LoVo (cell line): ENCODE measurements at places on chromosomes 6 and 20.

- no peak for DNase-seq
These were observed 184.9 kb downstream of the COL12A1 start for GRCh38 chr6:75020971-75021370.

- no peak for DNase-seq
These were observed 3.2 kb upstream of the NCR2 start for GRCh38 chr6:41332241-41332640.

- DNase-seq = no peak
These were observed 8.9 kb upstream of the HLA-B start for GRCh38 chr6:31365864-31366263.

DNA sequence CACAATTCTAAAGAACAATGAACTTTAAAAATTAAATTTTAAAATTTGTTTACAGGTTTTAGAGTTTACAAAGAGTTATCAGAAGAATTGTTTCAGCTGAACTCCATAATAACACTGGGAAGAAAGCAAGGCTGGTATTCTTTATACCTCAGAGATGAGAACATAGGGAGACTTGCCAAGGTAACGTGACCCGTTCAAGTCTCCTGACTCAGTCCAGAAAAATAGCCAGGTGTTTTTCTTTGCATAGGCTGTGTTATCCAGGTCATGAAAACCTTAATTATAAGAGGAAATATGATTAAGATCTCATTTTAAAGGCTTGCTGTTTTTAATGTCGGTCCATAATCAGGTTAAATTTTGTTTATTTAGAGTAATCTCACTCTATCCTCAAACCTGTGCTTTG is 8.5 kb upstream of the C6orf141 start:
- no peak for DNase-seq

GRCh38 chr6:14964556-14965270 is 281.2 kb upstream of the JARID2 start:
- no peak for DNase-seq

DNA sequence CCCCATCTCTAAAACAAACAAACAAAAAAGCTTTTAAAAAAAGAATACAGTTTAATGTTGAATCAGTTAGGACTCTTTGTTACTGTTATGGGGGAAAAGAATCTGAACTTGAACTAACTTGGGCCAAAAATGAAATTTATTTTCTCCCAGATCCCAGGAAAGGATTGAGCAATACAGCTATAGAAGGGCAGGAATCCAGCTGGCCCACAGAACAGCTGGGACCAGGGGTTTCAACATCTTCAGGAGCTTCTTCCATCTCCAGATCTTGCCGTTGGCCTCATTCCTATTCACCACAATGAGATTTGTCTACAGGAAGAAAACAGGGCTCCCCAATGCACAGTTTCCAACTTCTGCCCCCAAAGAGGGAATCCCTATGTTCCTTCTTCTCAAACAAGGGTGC is 43.2 kb upstream of the AKAP12 start:
- no peak for DNase-seq

DNA sequence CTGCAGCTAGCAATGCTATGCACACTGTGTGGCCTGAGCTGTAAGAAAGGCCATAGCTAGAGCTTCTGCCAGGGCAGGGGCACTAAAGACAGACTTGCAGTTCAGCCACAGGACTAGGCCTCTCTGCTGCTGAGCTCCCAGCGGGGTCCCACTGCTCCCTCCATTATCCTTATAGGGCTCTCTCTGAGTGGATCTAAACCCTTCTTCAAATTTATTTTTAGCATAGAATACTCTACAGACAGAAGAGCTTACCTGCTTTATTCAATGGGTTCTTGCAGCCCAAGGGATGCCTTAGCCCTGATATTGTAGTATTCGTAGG is 100.9 kb upstream of the MLN start:
- no peak for DNase-seq

- peak; percentile 32 for DNase-seq
These were observed 87.9 kb upstream of the BEND6 start for GRCh38 chr6:56866917-56867522.

DNA sequence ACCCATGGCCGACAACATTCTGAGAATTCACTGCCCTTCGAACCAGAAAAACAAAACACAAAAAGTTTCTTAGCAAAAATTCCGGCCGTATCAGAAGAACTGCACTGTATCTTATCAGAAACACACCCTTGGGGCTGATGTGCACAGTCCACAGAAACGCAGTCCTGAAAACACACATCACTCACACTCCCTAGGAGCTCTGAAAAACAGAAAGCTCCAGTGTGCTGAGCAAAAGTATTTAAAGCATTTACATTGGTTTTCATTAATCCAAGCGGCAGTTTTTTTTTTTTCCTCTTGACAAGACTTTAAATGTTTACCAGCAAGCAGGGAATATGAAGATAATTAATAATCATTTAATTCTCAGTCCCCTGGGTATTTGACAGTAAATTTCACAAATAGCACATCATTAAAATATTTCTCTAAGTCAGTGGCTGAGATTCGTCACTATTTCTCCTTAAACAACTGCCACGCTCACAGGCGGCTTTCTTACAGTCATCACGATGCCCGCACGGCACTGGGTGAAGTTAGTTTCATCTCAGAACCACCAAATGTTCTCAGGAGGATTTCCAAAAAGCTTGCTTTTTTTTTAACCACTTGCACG is 13.3 kb downstream of the NFATC2 start:
- DNase-seq = no peak

- DNase-seq = no peak
These were observed 4.9 kb downstream of the MYL9 start for GRCh38 chr20:36546111-36546736.

- no peak for DNase-seq
These were observed 38.7 kb downstream of the TRDN start for GRCh38 chr6:123598011-123598410.

GRCh38 chr20:55099251-55099650 is 623.9 kb downstream of the DOK5 start:
- no peak for DNase-seq

GRCh38 chr20:19823216-19823615 is 65.2 kb downstream of the RIN2 start:
- no peak for DNase-seq

DNA sequence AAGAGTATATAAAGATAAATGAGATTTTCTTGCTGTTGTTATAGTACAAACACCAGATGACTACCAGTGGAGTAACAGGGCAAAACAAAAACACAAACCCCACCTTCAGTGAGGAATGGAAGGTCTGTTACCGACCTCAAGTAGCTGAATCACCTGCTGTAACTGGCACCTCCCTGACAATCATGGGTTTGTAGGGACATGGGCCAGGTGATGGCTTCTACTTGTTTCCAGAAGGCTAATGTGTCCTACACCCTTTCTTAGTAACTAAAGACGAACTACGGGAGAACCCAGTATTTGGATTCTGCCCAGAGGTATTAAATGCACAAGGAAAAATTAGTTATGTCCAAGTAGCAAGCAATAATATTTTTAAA is 26.8 kb downstream of the SNX5 start:
- DNase-seq = no peak

- no peak for DNase-seq
These were observed 16.1 kb downstream of the CEP43 start for GRCh38 chr6:167015302-167015701.

DNA sequence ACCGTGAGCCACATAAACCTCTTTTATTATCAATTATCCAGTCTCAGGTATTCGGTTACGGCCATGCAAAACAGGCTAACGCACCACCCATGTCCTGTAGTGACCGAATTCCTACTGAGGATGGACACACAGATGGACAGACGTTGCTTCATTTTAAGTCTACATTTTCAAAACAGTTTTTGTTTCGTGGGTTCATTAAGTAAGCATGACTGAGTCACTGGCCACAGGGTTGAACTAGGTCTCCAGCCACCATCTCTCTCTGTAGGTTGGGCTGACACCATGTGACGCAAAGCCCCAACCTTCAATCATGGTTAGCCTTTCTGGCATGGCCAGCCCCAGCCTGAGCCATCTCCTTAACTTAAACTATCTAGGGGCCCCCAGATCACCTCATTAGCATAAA is 110.0 kb upstream of the SLC22A23 start:
- DNase-seq = no peak

DNA sequence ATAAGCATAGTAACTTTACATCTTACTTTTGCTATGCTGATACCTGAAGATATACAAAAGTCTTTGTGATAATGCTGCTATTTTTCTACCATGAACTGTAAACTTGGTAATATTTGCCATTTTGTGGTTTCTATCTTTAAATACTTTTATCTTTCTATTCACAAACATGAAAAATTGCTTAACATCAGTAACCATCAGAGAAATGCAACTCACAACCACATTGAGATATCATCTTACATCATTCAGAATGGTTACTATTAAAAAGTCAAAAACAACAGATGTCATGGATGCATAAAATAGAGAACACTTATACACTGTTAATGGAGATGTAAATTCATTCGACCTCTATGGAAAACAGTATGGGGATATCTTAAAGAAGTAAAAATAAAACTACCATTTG is 112.0 kb downstream of the TRDN start:
- no peak for DNase-seq

DNA sequence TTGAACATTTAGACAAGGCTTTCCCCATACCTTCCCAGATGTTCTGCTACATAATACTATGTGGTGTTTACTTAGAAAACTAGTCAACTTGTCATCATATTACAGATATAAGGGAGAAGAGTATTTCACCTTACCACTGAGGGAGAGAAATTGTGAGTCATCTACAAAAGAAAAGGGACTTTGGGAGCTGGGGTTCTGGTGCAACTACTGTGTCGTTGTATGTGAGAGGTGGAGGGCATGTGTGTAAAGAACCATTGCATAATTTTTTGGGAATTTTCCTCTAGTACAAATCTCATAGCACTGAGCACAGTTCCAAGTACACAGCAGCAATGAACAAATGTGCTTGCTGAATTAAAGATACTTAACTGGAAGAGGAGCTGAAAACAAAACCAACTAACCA is 665.6 kb downstream of the DHX35 start:
- DNase-seq = no peak

GRCh38 chr6:17001188-17001587 is 100.7 kb upstream of the STMND1 start:
- no peak for DNase-seq

DNA sequence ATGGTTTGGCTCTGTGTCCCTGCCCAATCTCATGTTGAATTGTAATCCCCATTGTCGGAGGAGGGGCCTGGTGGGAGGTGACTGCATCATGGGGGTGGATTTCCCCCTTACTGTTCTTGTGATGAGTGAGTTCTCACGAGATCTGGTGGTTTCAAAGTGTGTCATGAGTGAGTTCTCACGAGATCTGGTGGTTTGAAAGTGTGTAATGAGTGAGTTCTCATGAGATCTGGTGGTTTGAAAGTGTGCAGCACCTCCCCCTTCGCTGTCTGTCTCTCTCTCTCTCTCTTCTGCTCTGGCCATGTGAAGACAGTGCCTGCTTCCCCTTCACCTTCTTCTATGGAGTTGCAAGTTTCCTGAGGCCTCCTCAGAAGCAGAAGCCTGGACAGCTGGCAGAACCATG is 87.6 kb downstream of the MYLK4 start:
- no peak for DNase-seq

- DNase-seq = no peak
These were observed 34.6 kb downstream of the JAG1 start for GRCh38 chr20:10639077-10639736.
